Activated naive CD8-positive, alpha-beta T cell treated with anti-CD3 and anti-CD28 coated beads, Interleukin-2, amount 10 ng/mL, durations not matched to agents 7 days and 5 days (primary cell): ENCODE measurements at places on chromosomes 7 and 10. TPM values are rescaled to one million over a fixed set of nuclear protein-coding genes. Genes with fewer than 3 reads are reported as not detected.

DNA sequence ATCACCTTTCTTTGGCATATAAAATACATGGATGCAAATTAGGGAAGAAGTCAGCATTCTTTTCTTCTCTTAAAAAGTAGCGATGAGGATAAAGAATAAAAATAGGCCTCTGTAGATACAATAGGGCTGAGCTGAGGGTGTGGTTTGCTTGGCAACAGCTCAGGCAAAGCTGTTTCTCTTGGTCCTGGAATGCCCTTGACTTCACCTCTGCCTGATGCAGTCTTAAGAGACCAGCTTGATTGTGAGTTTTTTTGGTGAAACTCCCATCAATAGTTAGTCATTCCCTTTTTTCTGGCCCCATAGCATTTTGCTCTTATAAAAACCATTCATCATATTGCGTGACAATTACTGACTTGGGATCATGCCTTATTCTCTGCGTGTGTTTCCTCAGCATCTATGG lies 42.1 kb upstream of the MKLN1 start:
- H3K27ac ChIP-seq: no peak overlapping the region
- H3K27me3 ChIP-seq: no peaks in the 10 kb centered on the region
- peaks cover 4% of the 10 kb centered on the region for H3K36me3 ChIP-seq
- no peaks in the 10 kb centered on the region for H3K4me1 ChIP-seq

DNA sequence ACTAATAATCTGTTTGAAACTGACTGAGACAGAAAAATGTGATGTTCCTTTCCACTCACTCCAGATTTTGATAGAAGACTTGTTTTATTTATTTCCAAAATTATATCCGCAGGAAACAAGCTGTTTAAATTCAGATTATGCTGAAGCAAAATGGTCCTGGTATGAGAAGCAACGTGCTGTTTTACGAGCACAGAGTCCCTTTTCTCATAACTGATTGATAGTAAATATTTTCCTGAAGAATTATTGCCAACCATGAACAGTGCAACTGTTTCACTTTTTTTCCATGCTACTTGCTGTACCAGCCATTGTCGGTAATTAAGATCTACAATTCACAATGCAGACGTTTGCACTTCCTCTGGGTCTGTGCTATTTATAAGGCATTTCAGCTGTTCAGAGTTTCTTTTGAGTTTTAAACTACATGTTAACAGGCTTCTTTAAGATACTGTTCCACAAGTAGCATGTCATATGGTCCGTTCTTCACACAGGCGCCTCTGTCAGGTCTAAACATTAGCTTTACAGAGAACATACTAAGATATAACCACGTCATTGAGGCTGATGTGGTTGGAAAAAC lies 103.8 kb downstream of the POLL start:
- no peak overlapping the region for H3K27ac ChIP-seq
- H3K27me3 ChIP-seq: peaks cover 1% of the 10 kb centered on the region
- DNase-seq: no peak
- no peak overlapping the region for H3K4me3 ChIP-seq
- H3K4me1 ChIP-seq: peaks cover 2% of the 10 kb centered on the region
- peaks cover 2% of the 10 kb centered on the region for H3K36me3 ChIP-seq

DNA sequence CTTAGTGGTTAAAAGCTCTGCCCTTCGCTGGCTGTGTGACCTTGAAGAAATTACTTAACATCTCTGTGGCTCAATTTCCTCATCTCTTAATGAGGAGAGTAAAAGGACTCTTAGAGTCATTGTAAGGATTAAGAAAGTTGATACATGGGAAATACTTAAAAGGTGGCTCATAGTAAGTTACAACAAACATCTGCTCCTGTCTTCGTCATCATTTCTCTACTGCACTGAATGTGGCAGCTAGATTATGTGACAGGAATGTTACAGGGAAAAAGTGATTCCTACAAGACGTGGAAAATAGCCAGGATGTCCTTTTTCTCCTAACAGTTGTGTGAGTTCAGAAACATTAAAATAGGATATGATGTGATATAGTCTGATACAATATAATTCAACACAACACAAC lies 184.7 kb downstream of the FRMD4A start:
- H3K36me3 ChIP-seq: no peaks in the 10 kb centered on the region
- H3K4me1 ChIP-seq: no peaks in the 10 kb centered on the region
- H3K27me3 ChIP-seq: peaks cover 16% of the 10 kb centered on the region
- H3K4me3 ChIP-seq: no peak overlapping the region

DNA sequence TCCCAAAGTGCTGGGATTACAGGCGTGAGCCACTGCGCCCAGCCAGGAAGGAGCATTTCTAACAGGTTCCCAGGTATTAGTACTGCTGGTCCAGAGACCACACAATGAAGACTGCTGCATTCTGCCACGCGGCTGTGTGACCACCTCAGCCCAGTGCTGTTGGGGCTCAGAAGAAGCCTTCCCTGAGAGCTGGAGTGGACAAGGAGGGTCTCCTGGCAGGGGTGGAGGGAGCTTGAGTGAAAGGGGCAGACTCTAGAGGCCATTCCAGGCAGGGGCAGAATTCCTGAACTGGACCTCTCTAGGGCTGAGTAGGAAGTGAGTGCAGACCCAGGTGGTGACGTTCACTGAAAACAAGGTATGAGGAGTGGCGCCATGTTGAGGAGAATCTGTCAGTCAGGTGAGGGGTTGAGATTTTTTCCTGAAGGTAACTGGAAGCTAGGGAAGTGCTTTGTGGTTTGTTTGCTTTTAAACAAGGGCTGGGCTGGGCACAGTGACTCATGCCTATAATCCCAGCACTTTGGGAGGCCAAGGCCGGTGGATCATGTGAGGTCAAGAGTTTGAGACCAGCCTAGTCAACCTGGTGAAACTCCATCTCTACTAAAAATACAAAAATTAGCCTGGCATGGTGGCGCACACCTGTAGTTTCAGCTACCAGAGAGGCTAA lies 67.6 kb downstream of the TACC2 start:
- H3K4me1 ChIP-seq: no peaks in the 10 kb centered on the region
- peaks cover 2% of the 10 kb centered on the region for H3K27me3 ChIP-seq
- H3K36me3 ChIP-seq: no peaks in the 10 kb centered on the region
- no peak overlapping the region for H3K4me3 ChIP-seq

DNA sequence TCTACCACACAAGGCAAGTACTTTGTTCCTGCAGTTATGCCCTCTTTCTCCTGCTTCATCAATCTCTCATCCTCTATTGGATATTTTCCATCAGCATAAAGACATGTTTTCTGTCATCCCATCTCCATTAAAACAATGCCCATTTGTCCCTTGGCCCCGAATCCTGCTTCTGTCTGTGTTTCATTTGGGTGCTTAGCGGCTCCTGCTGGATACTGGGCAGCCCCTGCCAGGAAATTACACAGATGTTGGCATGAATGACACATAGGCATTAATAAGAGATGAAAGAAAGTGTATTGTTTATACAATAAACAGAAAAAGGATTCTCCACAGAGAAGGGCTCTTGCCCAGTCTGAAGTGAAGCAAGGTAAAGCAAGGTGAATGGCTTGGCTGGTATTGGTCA lies 765.3 kb downstream of the REEP3 start:
- no peaks in the 10 kb centered on the region for H3K27me3 ChIP-seq
- no peak for DNase-seq
- no peaks in the 10 kb centered on the region for H3K36me3 ChIP-seq
- no peak overlapping the region for H3K27ac ChIP-seq
- H3K4me3 ChIP-seq: no peak overlapping the region
- no peaks in the 10 kb centered on the region for H3K4me1 ChIP-seq

- no peak for DNase-seq
- no peaks in the 10 kb centered on the region for H3K4me1 ChIP-seq
- no peaks in the 10 kb centered on the region for H3K36me3 ChIP-seq
- no peak overlapping the region for H3K4me3 ChIP-seq
- H3K27ac ChIP-seq: no peak overlapping the region
These were observed 183.6 kb downstream of the TCF7L2 start for GRCh38 chr10:113133497-113134115.

DNA sequence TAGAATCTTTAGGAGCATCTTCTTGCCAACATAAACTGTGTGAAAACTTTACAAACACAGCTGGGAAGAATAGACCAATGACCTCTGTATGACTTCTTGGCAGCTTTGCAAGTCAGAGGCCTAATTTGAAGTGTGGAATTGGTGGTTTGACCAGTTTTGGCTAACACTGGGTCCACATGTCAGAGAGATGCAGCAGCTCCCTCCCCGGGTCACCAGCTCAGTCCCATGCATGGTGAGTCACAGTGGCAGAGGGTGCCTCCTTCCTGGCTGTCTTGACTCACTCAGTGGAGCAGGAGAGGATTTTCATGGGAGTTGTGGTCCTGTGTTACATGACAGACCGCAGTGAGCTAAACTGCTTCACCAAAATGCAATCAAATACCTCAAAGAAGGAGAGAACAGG lies 8.2 kb upstream of the STARD3NL start:
- no peak overlapping the region for H3K4me3 ChIP-seq
- no peak for DNase-seq
- no peaks in the 10 kb centered on the region for H3K36me3 ChIP-seq
- H3K4me1 ChIP-seq: peaks cover 2% of the 10 kb centered on the region
- no peak overlapping the region for H3K27ac ChIP-seq
- H3K27me3 ChIP-seq: peaks cover 12% of the 10 kb centered on the region

- no peak overlapping the region for H3K4me3 ChIP-seq
- H3K36me3 ChIP-seq: peaks cover 15% of the 10 kb centered on the region
- DNase-seq: no peak
These were observed 161.4 kb downstream of the ELMO1 start for GRCh38 chr7:37287131-37287855.

DNA sequence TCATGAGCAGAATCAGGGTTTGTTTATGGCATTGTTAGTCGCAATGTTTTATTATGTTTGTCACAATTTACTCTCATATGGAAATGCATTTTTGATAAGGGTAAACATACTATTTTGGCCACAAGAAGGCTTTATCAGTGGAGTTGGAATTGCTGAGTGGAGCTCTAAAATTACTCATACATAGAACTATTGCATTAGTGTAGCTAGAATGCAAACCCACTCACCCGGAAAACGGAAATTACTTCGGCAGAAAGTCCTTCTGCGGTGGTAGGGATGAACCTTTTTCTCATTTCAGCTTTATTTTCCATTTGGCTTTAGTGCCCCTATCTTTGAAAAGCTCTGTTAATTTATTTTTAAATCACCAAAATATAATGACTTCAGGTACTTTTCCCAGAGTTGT lies 42.8 kb upstream of the NPY start:
- H3K27me3 ChIP-seq: peaks cover 14% of the 10 kb centered on the region
- no peak overlapping the region for H3K4me3 ChIP-seq
- no peak overlapping the region for H3K27ac ChIP-seq
- DNase-seq: no peak
- no peaks in the 10 kb centered on the region for H3K4me1 ChIP-seq

- no peak for DNase-seq
- no peaks in the 10 kb centered on the region for H3K4me1 ChIP-seq
- H3K4me3 ChIP-seq: no peak overlapping the region
- H3K36me3 ChIP-seq: no peaks in the 10 kb centered on the region
- H3K27ac ChIP-seq: no peak overlapping the region
These were observed 22.2 kb upstream of the UNCX start for GRCh38 chr7:1210321-1210978.

GRCh38 chr7:2617325-2617905 lies 14.4 kb upstream of the TTYH3 start:
- peaks cover 2% of the 10 kb centered on the region for H3K4me1 ChIP-seq
- no peak for DNase-seq
- no peak overlapping the region for H3K4me3 ChIP-seq
- H3K27me3 ChIP-seq: peaks cover 7% of the 10 kb centered on the region
- H3K27ac ChIP-seq: no peak overlapping the region

DNA sequence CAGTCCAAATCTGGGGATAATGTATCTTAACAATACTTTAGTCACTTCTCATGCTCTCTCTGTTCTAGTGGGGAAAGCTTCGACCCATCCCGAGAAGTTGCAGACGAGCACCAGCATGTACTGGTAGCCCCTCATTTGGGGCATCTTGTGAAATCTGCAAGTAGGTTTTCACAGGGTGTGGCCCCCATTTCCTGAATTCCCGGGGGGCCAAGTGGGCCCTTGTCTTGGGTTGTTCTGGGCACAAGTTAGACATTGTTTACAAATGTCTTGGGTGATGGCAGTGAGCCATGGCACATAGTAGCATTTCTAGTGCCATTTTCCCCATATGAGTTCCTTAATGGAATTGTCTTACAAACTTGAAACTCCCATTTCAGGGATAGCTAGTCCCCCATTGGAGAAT lies 216.7 kb upstream of the KCND2 start:
- no peaks in the 10 kb centered on the region for H3K4me1 ChIP-seq
- H3K27me3 ChIP-seq: no peaks in the 10 kb centered on the region
- no peak overlapping the region for H3K4me3 ChIP-seq
- no peak for DNase-seq

- peaks cover 12% of the 10 kb centered on the region for H3K27me3 ChIP-seq
- peaks cover 17% of the 10 kb centered on the region for H3K4me1 ChIP-seq
- H3K36me3 ChIP-seq: no peaks in the 10 kb centered on the region
- no peak for DNase-seq
- H3K27ac ChIP-seq: peak overlapping the region; percentile 94
- H3K4me3 ChIP-seq: peak overlapping the region; percentile 90
These were observed 864 bp downstream of the PSTK start for GRCh38 chr10:122981066-122981464.

DNA sequence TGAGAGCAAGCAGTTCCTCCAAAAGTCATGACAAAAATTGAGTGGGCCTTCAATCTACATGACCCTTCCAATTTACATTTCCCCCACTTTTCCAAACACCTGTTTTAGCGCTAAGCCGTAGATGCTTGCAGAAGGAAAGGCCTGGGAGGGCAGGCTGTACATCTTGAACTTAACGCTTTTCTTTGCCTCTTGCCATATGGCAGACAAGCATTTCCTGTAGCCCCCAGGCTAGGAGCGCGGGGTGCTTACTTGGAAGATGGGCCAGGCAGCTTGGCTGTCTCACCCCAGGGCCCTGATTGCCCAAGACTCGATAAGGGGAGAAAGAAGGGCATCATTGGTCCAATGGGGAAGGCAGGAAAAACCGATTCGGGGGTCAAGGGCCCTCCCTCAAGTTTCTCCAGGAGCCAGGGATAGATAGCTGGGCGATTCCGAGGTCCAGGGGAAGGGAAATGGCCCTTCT lies 1.8 kb downstream of the HOXA10 start:
- DNase-seq: peak; percentile 31
- H3K27ac ChIP-seq: peak overlapping the region; percentile 67
- peaks cover 9% of the 10 kb centered on the region for H3K4me1 ChIP-seq
- H3K36me3 ChIP-seq: peaks cover 3% of the 10 kb centered on the region

DNA sequence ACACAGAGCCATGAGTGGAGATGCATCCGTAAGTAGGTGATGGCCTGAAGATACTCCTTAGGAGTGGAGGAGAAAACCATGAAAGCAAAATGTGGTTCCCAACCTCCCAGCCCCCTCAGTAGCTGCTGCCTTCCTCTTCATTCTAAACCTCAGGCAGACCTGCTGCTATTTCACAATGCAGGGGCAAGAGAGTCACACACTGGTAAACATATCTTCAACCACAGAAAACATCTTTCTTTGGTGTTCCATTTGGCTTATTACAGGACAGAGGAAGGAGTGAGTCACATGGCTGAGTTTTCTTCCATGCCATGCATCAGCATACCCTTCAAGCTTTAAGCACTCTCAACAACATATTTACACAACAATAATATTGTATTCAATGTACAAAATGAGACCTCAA lies 342.1 kb downstream of the BMPER start:
- no peaks in the 10 kb centered on the region for H3K36me3 ChIP-seq
- H3K27ac ChIP-seq: no peak overlapping the region
- no peak for DNase-seq
- H3K4me1 ChIP-seq: no peaks in the 10 kb centered on the region
- no peak overlapping the region for H3K4me3 ChIP-seq

The MMD2 gene
- total RNA-seq: not detected

The OGDHL gene
- not detected for total RNA-seq

The RTKN2 gene
- total RNA-seq: 3.6 TPM

The HOXA2 gene
- not detected for total RNA-seq

The NAT16 gene
- not detected for total RNA-seq

The SLIT1 gene
- total RNA-seq: 0.37 TPM

The FAM20C gene
- total RNA-seq: 4.1 TPM

The TPST1 gene
- total RNA-seq: 2.0 TPM

The ENO4 gene
- not detected for total RNA-seq
